ENCODE measurements at places on chromosomes 13 and 19. TPM values are rescaled to one million over a fixed set of nuclear protein-coding genes. Genes with fewer than 3 reads are reported as not detected.
A peak's percentile ranks its signal among the peaks of the same experiment; 100 is the strongest.

DNA sequence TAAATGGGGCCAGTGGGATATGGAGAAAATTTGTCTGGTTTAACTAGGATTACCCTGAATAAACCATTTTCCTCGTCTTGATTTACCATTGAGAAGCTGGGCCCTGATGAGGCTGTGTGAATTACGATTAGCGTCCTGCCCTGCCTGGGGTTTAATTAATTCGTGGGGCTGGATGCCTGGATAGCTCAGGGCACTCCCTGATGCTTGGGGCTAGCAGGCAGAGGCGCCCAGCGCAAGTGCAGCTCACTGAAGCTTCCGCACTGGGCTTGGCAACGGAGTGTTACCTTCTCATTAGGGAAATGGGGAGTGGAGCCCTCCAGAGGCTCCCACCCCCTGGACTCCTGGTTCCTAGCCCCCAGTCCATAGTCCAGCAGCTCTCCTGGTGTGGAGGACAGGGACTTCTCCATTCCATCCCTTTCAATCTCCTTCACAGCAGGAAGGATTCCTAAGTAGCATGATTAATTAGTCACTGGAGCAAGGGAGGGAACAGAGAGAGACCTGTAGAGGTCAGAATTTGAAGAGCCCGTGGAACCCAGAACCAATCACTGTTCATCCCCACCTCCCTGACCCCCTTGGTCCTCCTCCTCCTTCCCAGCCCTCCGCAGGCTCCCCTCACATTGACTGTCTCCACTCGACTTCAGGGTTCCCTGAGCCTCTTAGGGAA is 107.2 kb downstream of the UQCRFS1 start:
- DNase-seq: no peak

GRCh38 chr19:19538785-19539166 is 711 bp downstream of the CILP2 start:
- no peak for DNase-seq

GRCh38 chr19:633068-633785 is at the start of gene POLRMT:
POLRMT (minus strand) TSS chr19:633537; CDS start chr19:633512, 25 bp downstream.
- peak; percentile 100 for DNase-seq

GZMM gene
- not detected for polyA plus RNA-seq

DNA sequence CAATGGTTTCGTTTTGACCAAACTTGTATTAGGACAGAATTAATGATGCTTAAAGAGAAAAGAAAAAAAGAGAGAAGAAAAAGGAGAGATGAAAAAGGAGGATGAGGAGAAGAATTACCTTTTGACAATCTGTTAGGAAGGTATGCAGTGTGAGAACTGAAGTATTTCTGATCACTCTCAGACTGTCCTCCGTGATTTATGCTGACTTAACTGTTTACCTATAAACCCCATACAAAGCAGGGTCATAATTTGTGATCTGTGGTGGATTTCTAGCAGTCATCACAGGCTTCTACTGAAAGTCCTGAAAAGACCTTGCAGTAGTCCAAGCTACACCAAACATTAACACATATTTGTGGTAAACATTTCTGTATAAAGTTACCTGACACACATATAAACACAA is 93.9 kb downstream of the PCDH17 start:
- DNase-seq: no peak

All from SK-N-SH (cell line).